H4 (cell line): ENCODE measurements at places on chromosomes 6 and 20. TPM values are rescaled to one million over a fixed set of nuclear protein-coding genes. Genes with fewer than 3 reads are reported as not detected.

The CYP39A1 gene
- total RNA-seq = 6.6 and 23.3 TPM in 2 replicates

The PROKR2 gene
- not detected in 2 replicates for total RNA-seq

The PI3 gene
- total RNA-seq = not detected in 2 replicates

The ARMC12 gene
- 0.33 TPM in 1 of 2 replicates, not detected in the other for total RNA-seq

The PTCRA gene
- total RNA-seq = not detected in 2 replicates

The GABRR2 gene
- total RNA-seq = 0.08 TPM in 1 of 2 replicates, not detected in the other

The CALHM5 gene
- total RNA-seq = 7.1 and 8.7 TPM in 2 replicates

The RIMS1 gene
- total RNA-seq = 4.4 and 6.7 TPM in 2 replicates

The FOXQ1 gene
- 0.52 and 0.90 TPM in 2 replicates for total RNA-seq

The FERMT1 gene
- 0.56 and 1.6 TPM in 2 replicates for total RNA-seq

The GGTLC1 gene
- not detected in 2 replicates for total RNA-seq

The COL9A1 gene
- not detected in 2 replicates for total RNA-seq

The SPATA25 gene
- total RNA-seq = 0.12 and 1.0 TPM in 2 replicates

The IPCEF1 gene
- total RNA-seq = 0.54 and 1.1 TPM in 2 replicates

The LRRC1 gene
- total RNA-seq = 7.9 and 10.3 TPM in 2 replicates

The KCNQ5 gene
- 1.4 and 2.1 TPM in 2 replicates for total RNA-seq

The UBD gene
- total RNA-seq = 0.99 and 1.1 TPM in 2 replicates

The BFSP1 gene
- 8.2 and 12.3 TPM in 2 replicates for total RNA-seq

The SLC17A3 gene
- total RNA-seq = 0.39 TPM in 1 of 2 replicates, not detected in the other

The ALDH8A1 gene
- total RNA-seq = not detected in 2 replicates

The PSORS1C1 gene
- 0.06 and 0.35 TPM in 2 replicates for total RNA-seq

The SNAP91 gene
- 0.43 and 1.6 TPM in 2 replicates for total RNA-seq

The UBE2C gene
- 194 and 288 TPM in 2 replicates for total RNA-seq

The E2F3 gene
- 5.3 and 7.9 TPM in 2 replicates for total RNA-seq

The CTAGE9 gene
- not detected in 2 replicates for total RNA-seq

The PPP1R3G gene
- total RNA-seq = 0.06 TPM in 1 of 2 replicates, not detected in the other

The FAM209B gene
- not detected in 2 replicates for total RNA-seq

The DDO gene
- 1.4 and 3.6 TPM in 2 replicates for total RNA-seq

The RAB32 gene
- 88.3 and 93.1 TPM in 2 replicates for total RNA-seq

The GFOD1 gene
- total RNA-seq = 0.82 and 0.87 TPM in 2 replicates

The PEDS1 gene
- 26.9 and 30.3 TPM in 2 replicates for total RNA-seq

The BPIFB4 gene
- total RNA-seq = not detected in 2 replicates

The XPO5 gene
- total RNA-seq = 35.3 and 36.1 TPM in 2 replicates

The FOXS1 gene
- 0.08 TPM in 1 of 2 replicates, not detected in the other for total RNA-seq

The ANKRD6 gene
- total RNA-seq = 3.2 and 3.4 TPM in 2 replicates
